HuH-7 (cell line): ENCODE measurements at places on chromosomes 6 and 20.

GRCh38 chr6:100267721-100268123 is 197.0 kb downstream of the SIM1 start:
- no peak for DNase-seq

- DNase-seq, result no peak
Measured at GRCh38 chr20:46765506-46766120, 56.2 kb downstream of the SLC2A10 start.

- no peak for DNase-seq
Measured at GRCh38 chr20:62007127-62007647, 58.5 kb downstream of the TAF4 start.

DNA sequence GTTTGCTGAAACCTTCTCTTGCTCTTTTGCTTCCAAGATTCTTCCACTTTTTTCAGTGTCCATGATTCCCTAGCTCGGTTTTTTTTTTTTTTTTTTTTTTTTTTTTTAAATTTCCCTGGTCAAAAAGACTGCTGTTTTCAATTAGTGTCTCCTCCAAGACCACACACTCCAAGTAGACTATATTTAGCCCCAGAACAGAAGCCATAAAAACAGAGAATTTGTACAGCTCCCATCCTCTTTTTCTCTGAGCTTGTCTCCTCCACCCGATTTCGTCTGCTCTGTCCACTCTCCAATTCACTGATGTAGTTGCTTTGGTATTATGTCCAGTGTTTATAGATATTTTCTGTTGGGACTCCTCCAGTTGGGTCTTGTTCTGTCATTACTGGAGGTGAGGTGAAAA is 37.6 kb downstream of the RSPH3 start:
- no peak for DNase-seq

DNA sequence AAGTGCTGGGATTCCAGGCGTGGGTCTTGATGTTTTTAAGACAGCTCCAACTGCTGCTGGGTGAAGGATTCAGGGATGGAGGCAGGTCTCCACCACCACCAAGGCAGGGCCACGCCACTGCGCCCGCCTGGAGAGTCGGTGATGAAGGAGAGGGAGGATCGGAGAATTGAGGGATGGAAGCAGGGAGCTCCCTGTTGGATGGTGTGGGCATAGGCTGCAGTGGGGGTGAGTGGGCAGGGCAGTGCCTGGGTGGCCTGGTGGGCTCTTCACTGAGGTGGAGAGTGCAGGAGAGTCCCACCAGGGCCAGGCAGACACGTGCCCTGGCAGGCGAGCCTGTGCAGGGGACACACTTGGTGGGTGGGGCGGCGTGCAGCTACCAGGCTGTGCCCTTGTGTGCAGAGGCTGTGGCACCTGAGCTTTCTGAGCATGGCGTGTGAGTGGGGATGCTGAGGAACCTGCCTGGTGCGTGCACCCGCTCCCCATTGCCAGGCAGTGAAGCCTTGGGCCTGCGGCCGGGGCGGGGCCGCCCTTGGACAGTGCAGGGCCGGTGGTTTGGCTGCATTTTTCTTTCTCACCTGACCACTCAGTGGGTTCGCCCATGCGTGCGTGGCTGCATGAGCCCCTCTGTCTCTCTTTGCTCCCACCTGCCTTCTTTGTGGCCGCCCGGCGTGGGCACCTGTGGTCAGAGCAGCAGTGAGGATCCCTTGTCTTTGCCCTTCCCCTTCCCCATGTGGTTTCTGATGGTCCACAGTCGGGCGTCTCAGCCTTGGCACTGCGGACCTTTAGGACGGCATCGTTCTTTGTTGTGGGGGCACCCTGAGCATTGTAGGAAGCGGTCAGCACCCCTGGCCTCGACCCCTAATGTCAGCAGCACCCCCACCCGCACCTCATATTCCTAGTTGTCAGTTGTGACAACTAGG is 11.3 kb downstream of the RBM38 start:
- no peak for DNase-seq

DNA sequence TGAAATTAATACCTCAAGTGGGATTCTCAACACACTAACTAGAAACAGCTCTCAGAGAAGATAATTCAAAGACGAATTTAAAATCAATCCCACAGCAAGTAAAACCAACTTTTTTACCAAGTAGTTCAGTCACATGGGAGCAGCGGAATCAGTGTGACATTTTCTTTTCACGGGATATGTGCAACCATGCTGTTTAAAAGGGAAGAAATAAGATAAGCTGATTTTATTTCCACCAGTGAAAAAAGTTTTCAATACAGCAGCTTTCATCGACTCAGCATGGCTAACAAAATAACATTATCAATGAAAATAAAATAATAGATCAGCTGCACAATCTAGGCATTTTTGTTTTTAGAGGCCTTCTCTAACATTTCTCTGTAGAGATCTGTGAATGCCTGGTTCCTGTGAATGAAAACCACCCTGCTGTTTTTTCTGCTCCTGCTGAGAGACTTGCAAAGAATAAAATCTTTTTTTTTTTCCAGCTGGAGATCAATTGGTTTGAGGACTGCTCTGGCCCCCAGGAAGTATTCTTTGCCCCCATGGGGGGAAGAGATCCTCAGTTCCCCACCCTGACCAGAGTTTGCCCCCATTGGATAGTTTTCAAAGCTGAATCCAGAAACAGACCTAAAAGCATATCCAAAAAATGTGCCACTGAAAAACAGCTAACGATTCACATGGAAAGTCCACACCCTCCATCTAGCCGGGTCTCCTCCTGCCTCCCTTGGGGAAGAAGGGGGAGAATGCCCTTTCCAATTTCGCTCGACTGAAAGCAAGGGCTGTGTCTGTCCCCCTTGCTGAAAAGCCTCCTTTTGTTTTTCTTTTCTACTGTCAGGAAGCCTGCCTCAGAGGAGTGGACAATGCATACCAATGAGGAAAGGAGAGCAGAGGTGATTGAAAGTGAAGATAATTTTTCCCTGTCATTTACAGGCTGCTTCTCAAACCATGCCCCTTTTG is 317.6 kb downstream of the PRKN start:
- DNase-seq, result no peak

DNA sequence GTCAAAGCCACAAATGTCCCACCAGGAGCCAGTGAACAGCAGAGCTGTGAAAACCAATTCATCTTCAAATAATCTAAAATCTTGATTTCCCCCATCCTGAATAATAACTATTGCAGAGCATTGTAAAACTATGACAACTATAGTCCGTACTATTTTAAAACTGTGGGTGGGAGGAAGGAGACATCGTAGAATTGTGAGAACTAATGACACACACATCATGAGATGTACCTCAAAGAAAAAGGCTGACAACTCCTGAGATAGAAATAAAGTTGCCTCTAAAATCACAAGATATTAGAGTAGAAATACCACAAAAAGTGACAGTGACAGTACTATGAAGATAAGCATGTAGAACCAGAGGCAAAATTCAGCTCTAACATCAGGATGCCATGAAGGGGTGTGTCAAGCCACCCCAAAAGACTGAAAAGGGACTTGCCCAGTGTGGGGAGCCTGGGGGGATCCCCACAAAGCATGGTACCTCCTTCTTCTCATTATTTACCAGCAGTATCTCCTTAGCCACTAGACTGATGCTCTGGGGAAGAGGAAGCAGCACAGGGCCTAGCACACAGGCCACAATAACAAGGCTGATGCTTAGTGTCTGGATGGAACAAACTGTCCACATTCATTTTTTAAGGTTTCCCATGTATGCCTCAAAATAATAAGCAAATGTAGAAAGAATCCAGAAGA is 13.4 kb downstream of the NAPB start:
- DNase-seq, result no peak

GRCh38 chr6:157346373-157346772 is 23.1 kb upstream of the TMEM242 start:
- no peak for DNase-seq

DNA sequence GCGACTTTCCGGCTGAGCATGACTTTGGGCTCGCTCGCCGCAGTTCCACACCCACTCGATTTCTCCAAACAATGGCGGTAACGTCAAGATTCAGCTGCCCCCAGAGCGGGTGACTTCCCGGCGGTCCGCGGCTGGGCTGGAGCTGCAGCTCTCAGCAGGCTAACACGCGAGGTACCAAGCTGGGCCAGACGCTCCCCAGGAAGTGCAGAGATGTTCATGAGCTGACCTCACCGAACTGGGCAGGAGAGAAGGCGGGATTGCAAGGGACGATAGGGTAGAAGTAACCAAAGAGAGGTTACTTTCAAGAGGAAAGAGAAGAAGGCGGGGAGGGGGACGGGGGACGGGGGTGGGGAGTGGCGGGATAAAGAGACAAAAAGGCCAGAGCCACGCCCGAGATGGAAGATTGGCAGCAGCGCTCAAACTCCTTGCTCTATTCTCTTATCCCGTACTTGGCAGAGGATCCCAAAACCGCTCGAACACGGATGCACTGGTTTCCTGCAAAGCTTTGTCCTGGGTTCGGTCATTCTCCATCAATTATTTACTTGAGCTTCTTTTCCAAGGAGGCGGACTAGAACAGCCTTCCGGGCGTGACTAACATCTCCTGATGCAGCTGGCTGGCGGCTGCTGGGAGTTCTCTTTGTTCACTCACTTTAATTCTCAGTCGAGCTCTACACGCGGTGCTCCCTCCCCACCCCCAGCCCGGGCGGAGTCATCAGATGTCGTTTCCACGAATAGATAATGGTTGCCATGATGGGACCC is at the start of gene MTCL3:
MTCL3 (minus strand) TSS at position 626 of the 759 bp plus-strand sequence.
- no peak for DNase-seq

- no peak for DNase-seq
Measured at GRCh38 chr6:7042056-7042653, 65.6 kb upstream of the RREB1 start.

- DNase-seq, result no peak
Measured at GRCh38 chr6:13769034-13769654, 45.2 kb downstream of the MCUR1 start.

DNA sequence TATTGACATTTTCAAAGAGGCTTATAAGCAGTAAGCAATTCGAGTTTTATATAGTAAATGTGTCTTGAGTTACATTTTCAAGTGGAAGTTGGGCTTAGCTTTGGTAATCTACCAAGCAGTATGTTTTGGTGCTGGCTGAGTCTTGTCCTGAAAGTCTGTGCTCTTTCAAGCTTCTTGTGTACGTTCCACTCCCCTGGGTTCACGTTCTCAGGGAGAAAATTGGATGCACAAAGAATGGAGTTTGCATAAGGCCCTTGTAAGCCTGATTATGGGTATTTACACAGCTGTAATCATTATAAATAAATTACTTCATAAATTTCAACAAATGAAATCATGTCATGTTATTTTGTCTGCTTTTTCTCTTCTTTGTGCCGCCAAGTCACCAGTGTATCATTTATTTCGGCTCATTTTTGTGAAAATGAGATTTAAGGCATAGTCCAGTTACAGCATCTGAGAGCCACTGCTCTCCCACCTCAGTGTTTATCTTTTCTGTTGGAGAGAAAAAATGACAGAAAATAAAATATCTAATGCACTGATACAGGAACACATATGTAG is 262.5 kb downstream of the BTBD3 start:
- no peak for DNase-seq

- no peak for DNase-seq
Measured at GRCh38 chr6:117514655-117515054, 32.2 kb downstream of the DCBLD1 start.

GRCh38 chr20:3995067-3995748 is 20.1 kb downstream of the RNF24 start:
- no peak for DNase-seq

DNA sequence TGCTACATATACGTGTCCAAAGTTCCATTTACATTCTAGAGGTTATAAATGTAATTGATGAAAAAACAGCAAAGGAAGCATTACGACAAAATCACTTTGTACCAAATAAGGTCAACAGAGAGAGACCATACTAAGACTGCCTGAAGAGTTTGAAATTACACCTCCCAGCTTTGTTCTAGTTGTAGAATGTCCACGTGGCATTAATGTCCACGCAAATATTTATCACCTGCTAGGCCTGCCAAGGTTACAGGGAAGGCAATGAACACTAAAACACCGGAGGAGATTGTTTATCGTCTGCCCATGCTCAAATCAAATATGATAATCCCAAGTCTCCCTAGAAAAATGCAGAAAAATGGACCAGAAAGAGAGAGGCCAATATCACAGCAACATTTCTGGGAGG is 6.2 kb downstream of the RALGAPA2 start:
- DNase-seq, result no peak

DNA sequence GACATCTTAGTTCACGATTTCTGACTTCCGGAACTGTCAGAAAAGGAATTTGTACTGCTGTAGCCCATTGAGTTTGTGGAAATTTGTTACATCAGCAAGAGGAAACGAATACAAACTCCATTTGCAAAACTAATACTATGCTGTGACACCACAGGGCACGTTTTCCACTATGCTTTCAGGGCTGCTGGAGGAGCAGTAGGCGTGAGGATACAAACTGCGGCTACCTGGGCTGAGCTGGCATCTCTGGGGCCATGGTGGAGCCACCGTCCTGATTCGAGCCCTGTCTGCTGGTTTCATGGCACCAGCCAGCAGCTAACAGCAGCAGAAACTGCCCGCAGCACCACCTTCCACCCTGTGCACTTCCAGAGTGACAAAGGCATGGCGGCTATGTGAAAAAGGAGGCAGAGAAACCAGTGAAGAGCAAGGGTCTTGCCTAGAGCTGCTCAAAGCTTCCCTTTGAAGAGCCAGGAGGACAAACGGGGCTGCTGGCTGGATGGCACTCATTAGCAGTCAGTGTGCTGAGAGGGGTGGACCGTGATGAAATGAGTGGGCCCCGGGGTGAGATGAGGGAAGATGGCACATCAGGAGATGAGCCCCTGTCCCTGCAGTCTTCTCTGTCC is 58.9 kb upstream of the STX16 start:
- DNase-seq, result no peak
